Motor neuron (in vitro differentiated cells): ENCODE measurements at places on chromosomes 12 and 14. TPM values are rescaled to one million over a fixed set of nuclear protein-coding genes. Genes with fewer than 3 reads are reported as not detected.

- ATAC-seq, result peak; percentile 93
Observed at GRCh38 chr12:51371295-51371953, 19.8 kb downstream of the GALNT6 start.

DNA sequence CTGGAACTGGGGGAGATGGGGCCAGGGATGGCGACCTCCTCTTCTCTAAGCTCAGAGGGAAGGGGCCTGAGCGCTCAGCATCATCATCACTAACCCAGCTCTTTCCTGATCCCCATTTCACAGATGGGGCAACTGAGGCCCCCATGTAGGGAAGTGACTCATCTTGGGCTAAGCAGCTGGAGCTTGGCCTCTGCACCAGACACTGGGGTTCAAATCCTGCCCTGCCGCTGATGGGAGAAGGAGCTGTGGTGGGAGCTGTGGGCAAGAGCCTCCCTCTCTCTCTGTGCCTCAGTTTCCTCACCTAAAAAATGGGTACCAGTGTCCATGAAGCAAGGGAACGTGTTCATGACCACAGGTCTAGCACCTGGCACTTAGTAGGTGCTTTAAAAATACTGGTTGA lies 2.6 kb upstream of the TRPV4 start:
- no peak for ATAC-seq

Gene CLEC2B
- 79.9 and 84.1 TPM in 2 replicates for total RNA-seq

DNA sequence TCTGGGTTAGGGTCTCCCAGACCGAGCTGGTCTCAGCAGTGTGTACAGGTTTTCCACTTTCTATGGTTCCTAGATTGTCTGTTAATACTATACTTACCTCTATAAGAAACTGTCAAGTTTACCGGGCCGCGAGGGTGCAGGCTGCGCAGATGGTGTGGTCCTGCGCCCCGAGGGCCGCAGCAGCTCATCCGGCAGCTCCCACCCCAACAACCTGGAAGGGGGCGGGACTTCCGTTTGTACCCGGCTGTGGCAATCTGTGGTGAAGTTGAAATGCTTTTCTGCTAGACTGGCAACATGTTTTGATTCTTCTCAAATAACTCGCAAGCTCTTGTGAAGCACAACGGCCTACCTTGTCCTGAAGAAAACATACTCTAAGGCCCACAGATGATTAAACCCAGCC lies at the start of gene CLEC9A:
CLEC9A (plus strand) TSS at position 237 of the 400 bp plus-strand sequence. CDS start 22,006 bp downstream, outside the sequence.
- ATAC-seq, result no peak

DNA sequence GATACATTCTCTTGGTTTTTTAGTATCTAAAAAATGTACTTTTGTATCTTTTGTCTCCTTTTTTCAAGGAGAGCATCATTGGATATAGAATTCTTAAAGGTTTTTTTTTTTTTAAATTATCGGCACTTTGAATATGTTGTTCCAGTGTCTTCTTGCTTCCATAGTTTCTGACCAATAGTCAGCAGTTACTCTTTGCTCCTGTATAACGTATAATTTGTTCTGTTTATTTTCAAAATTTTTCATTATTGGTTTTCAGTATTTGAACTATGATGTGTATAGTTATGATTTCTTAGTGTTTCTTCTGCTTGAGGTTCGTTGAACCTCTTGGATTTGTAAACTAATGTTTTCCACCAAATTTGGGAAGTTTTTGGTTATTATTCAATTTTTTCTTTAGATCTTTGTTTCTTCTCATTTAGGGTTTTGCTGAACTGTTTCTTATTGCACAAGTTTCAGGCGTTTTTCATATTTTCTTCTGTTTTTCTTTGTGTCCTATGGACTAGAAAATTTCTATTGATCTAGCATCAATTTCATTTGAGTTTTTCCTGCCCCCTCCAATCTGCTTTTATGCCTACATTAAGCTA lies 93.9 kb downstream of the PLBD1 start:
- no peak for ATAC-seq

GRCh38 chr12:18476861-18477260 lies 215.5 kb downstream of the PIK3C2G start:
- no peak for ATAC-seq

GRCh38 chr12:116385486-116386217 lies 108.2 kb upstream of the MED13L start:
- ATAC-seq, result no peak

Gene ALG10B
- 6.1 and 7.8 TPM in 2 replicates for total RNA-seq

DNA sequence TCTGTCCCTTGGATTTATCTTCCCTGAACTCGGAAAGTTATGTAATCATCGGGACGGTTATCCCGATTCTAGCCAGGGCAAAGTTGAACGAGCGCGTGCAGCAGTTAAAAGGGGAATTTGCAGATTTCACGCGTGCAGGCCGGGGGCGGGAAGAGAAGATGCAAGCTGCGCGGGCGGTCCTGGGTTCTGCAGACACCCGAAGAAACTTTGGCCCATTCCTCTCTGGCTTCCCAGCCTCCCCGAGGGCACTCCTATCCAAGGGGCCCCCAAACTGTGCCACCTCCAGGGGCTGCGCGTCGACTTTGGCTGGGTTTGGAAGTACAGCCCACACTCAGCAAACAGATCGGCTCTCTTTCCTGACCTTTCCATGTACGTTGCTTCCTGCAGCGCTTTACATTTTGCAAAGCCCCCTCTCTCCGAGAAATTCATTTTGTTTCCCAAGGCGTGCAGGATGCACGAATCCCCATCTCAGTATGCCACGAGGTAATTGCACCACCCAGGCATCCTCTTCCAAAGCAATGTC lies 941 bp upstream of the PPP1CC start:
- no peak for ATAC-seq

- ATAC-seq, result no peak
Observed at GRCh38 chr14:71387753-71388152, 480.5 kb downstream of the PCNX1 start.

- ATAC-seq, result no peak
Observed at GRCh38 chr12:94157981-94158411, 9.6 kb downstream of the PLXNC1 start.

DNA sequence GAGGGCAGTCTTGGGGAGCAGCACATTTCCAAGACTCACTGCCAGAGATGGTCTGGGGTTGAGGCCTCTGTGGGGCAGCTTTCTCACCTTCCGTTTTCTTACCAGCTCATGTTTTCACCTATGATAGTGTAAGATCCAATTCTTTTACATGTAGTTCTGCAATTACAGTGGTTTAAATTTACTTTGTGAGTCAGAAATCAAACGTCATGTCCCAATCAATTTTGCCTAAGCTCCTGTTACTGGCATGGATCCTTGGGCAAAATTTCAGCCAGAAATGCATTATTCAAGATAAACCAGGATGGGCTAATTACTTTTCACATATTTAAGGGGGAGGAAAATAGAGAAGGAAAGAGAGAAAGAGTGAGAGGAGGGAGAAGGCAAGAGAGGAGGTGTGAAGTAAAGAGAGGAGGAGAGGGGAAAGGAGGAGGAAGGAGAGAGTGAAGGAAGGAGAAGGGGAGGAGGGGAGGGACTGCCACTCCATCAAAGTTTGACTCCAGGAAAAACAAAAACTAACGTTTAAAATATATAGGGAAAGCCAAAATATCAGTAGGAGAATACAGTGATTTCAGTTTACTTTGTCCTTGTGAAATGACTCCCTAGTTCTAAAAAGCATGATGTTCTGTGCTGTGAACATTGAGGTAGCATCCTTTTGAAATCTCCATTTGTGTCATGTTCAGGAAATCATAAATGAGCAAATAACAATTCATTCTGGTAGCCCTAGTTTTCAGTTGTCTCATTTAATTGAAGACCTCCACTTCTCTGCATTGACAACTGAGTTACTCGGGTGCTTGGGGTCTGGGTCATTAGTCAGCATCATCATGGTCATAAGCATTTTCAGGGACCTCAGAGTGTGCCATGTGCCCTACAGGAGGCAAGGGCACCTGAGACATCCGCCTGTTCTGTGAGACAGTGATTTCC lies 3.0 kb downstream of the BMAL2 start:
- ATAC-seq, result no peak

GRCh38 chr14:83147006-83147405 lies 1613.4 kb upstream of the SEL1L start:
- ATAC-seq, result no peak

- no peak for ATAC-seq
Observed at GRCh38 chr14:106442857-106443256, 916.5 kb downstream of the TMEM121 start.

DNA sequence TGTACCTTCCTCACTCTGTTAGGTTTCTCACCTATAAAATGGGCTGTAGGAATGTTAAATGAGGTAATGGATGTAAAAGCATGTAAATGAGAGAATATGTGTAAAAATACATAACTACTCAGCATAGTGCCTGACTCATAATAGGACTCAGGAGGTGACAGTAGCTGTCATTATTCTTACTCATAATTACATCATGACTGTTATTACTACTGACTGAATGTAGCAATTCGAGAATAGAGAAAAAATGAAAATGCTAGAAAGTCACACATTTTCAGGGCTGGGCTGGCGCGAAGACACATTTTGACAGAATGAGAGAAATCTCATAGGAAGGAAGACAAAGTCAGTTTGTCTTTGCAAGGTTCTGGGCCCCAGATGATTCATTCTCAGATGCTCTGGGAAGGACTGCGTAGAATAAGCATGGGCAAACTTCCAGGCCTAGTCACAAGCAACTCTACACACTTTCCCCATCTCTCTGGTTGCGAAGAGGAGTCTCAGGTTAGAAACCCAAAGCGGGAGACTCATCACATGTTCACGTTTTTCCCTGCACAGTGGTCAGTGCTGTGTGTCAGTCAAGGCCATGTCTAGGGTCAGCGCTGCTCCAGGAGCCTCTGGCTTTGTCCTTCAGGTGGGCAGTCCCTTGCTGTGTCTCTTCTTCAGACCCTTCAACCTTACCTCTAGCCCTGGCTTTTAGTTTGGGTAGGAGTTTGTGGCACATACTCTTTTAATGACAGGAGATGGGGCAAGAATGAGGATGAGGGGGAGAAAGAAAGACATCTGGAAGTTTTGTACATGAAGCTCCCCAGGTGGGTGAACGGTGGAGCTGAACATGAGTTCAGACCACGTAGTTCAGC lies 8.4 kb downstream of the GPRC5A start:
- peak; percentile 45 for ATAC-seq

GRCh38 chr12:128920468-128920867 lies 67.2 kb downstream of the GLT1D1 start:
- ATAC-seq, result peak; percentile 69

Gene CCDC38
- total RNA-seq, result 0.73 and 1.1 TPM in 2 replicates

DNA sequence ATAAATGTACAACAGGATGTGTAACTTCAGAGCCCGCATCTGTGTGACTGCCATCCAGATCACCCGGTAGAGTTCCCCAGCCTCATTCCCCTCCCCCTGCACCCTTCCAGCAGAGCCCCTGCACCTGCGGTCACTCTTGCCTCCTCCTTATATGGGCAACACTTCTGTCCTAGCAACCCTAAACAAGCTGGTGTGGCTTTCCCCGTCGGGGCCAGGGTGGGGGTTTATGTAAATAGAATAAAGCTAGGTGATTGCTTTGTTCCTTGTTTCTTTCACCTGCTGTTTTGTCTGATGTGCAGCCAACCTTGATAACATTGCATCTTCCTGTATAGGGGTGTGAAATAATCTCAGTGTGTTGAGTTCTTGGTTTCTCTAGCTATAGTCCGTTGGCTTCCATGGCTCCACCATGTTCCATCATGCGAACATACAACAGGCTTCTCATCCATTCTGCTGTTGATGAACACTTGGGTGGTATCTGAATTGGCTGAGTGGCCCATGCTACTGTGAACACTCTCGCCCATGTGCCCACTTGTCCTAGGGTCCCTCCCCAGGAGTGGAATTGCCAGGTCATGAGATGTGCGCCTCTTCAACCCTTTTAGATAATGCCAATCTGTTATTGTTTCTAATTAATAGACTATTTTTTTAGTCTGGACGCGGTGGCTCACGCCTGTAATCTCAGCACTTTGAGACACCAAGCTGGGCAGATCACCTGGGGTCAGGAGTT lies 102.2 kb downstream of the KIF26A start:
- peak; percentile 77 for ATAC-seq

GRCh38 chr12:74889073-74889472 lies 320.6 kb downstream of the KCNC2 start:
- ATAC-seq, result no peak

Gene PLA2G1B
- not detected in 2 replicates for total RNA-seq

DNA sequence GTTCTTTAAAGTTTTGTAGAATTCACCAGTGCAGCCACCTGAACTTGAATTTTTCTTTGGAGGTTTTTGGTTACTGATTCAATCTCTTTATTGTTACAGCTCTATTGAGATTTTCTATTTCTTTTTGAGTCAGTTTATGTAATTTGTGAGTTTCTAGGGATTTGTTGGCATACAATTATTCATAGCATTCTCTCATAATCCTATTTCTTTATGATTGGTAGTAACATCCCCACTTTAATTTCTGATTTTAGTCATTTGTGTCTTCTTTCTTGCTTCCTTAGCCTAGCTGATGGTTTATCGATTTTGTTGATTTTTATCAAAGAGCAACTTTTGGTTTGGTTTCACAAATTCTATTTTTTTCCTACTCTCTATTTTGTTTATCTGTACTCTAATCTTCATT lies 17.9 kb upstream of the BBS10 start:
- ATAC-seq, result no peak

DNA sequence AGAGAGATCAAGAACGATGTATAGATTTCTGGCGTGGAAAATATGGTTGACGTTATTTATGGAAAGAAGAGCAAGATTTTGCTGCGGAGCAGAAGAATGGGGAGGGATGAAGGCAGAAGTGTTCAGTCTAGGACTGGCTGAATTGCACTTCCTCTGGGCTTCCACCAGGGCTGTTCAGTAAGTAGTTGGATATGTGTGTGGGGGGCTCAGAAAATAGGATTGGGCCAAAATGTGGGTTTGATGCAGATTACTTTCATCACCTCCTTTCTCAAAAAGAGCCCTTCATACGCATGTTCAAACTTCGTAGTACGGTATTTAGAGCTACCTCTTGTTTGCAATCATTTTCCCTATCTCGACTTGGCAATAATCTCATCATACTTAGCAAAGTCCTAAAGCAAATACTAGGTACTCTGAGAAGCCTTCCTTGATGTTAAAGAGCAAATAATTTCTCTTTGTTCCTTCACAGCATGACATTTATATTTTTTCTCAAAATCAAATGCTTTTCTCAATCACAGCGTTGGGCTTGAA lies 349.4 kb downstream of the NELL2 start:
- no peak for ATAC-seq

Gene ENDOU
- total RNA-seq, result 0.14 TPM in 1 of 2 replicates, not detected in the other

GRCh38 chr12:29270446-29270845 lies 110.5 kb downstream of the ERGIC2 start:
- ATAC-seq, result no peak

DNA sequence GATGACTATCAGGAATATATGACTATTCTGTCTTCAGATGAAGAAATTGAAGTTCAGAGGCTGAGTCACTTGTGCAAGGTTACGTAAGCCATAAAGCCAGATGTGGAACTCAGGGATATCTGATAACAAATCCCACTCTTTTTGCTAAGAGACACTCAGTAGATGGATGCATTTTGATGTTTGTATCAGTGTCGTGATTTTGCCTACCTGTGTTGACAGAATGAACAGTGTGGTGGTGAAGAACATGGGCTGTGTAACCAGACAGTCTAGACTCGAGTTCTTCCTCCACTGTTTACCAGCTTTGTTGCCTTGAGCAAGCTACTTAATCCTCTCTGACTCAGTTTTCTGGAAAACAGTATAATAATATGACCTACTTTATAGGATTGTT lies 93.9 kb downstream of the DAAM1 start:
- no peak for ATAC-seq
